A549 treated with Mapracorat at 1 μM for 4 hours (cell line): ENCODE measurements at places on chromosomes 5 and 9. TPM values are rescaled to one million over a fixed set of nuclear protein-coding genes. Genes with fewer than 3 reads are reported as not detected.

The CORO2A gene
- 1.0 to 1.6 TPM (median 1.3 TPM) in 5 replicates for total RNA-seq

The SPINK6 gene
- 0.45 to 1.1 TPM (median 0.57 TPM) in 5 replicates for total RNA-seq

The TNC gene
- 0.43 to 1.2 TPM (median 0.69 TPM) in 5 replicates for total RNA-seq

The PTGES gene
- total RNA-seq: 146 to 175 TPM (median 148 TPM) in 5 replicates

The MED10 gene
- total RNA-seq: 74.5 to 83.6 TPM (median 77.4 TPM) in 5 replicates

The TIFAB gene
- not detected in 5 replicates for total RNA-seq

The PKD2L2 gene
- total RNA-seq: 0.07 TPM in 1 of 5 replicates, not detected in the others

The PCDHGA1 gene
- 0.24 to 0.29 TPM (median 0.26 TPM) in 5 replicates for total RNA-seq

The EQTN gene
- 0.22 TPM in 1 of 5 replicates, not detected in the others for total RNA-seq

The PDLIM7 gene
- total RNA-seq: 76.0 to 92.7 TPM (median 83.9 TPM) in 5 replicates

The SNCAIP gene
- total RNA-seq: 0.10 TPM in 1 of 5 replicates, not detected in the others

The TOR2A gene
- 9.6 to 17.3 TPM (median 15.2 TPM) in 5 replicates for total RNA-seq

The TMEFF1 gene
- 0.53 to 1.7 TPM (median 1.1 TPM) in 5 replicates for total RNA-seq

The MEIKIN gene
- not detected in 5 replicates for total RNA-seq

The ENC1 gene
- total RNA-seq: 5.0 to 6.3 TPM (median 5.9 TPM) in 5 replicates

The NR5A1 gene
- 0.06 to 0.23 TPM (median 0.15 TPM) in 3 of 5 replicates, not detected in the others for total RNA-seq

The THOC3 gene
- 54.7 to 61.0 TPM (median 56.0 TPM) in 5 replicates for total RNA-seq

The MAMDC2 gene
- 0.20 to 0.35 TPM (median 0.31 TPM) in 5 replicates for total RNA-seq

The SLC6A18 gene
- total RNA-seq: not detected in 5 replicates

The IFNA13 gene
- not detected in 5 replicates for total RNA-seq

The AQP3 gene
- total RNA-seq: 11.5 to 20.2 TPM (median 17.9 TPM) in 5 replicates

The GABRP gene
- not detected in 5 replicates for total RNA-seq

The CYFIP2 gene
- 14.4 to 23.0 TPM (median 20.6 TPM) in 5 replicates for total RNA-seq

The AGXT2 gene
- not detected in 5 replicates for total RNA-seq

The NPDC1 gene
- total RNA-seq: 40.8 to 96.8 TPM (median 80.5 TPM) in 5 replicates

The TEX48 gene
- total RNA-seq: not detected in 5 replicates

The CPLANE1 gene
- total RNA-seq: 3.0 to 6.1 TPM (median 3.7 TPM) in 5 replicates

The FRRS1L gene
- 0.13 to 0.63 TPM (median 0.24 TPM) in 5 replicates for total RNA-seq

The LCP2 gene
- not detected in 5 replicates for total RNA-seq

The SMIM33 gene
- total RNA-seq: not detected in 5 replicates

The LRRC70 gene
- total RNA-seq: 0.12 to 0.31 TPM (median 0.30 TPM) in 3 of 5 replicates, not detected in the others

The PTGS1 gene
- total RNA-seq: 1.5 to 2.1 TPM (median 1.7 TPM) in 5 replicates

The CCNJL gene
- 10.0 to 12.3 TPM (median 11.8 TPM) in 5 replicates for total RNA-seq

The PCDHB7 gene
- total RNA-seq: 0.05 TPM in 1 of 5 replicates, not detected in the others

The LPAR1 gene
- 19.9 to 22.0 TPM (median 21.4 TPM) in 5 replicates for total RNA-seq

The AQP7 gene
- total RNA-seq: 0.27 to 0.59 TPM (median 0.34 TPM) in 5 replicates

The CARTPT gene
- total RNA-seq: not detected in 5 replicates

The SIT1 gene
- not detected in 5 replicates for total RNA-seq

The LHX3 gene
- total RNA-seq: 0.05 to 0.20 TPM (median 0.12 TPM) in 5 replicates

The PPP1R26 gene
- total RNA-seq: 13.0 to 20.2 TPM (median 18.7 TPM) in 5 replicates

The NIM1K gene
- total RNA-seq: 0.07 to 0.50 TPM (median 0.14 TPM) in 5 replicates
